ENCODE measurements at places on chromosomes 13 and 19.

GRCh38 chr13:36352350-36352749 lies 6.2 kb upstream of the SPART start:
- DNase-seq = no peak

- no peak for DNase-seq
These were observed 3.4 kb upstream of the FLT3LG start for GRCh38 chr19:49470615-49470978.

DNA sequence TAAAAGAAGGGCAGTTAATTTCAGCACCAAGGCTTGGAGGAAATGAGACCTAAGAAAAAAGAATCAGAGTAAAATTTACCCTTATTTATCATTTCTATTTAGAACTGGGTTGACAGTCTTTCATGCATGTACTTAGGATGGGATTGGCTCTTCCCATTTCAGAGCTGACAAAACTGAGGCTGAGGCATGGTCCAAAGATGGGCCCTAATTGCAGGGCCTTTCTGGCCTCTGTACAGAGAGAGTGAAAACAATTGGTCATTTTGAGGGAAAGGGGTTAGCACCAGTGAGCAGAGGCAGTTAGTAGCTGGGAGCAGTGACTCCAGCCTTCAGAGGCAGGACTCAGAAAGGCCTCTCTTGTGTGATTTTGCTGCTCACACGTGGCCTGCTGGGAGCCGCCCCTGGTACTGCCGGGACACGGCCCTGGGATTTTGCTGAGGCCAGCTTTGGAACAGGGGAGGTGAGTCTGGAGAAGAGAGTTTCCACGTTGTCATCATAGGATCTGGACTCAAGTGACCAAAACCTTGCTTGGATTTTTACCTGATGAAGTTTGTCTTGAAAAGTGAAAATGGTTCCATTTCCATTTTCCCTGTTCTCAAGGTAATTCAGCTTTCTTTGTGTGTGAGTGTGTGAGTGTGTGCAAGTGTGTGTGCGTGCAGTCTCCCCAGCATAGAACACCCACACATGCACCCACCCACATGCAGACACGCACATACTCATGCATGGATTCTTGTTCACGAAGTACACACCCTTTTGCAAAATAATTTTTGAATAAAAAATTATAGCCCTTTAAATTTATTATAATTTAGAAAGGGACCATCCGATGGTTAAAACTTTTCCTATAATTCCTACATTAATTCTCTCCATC lies at the start of gene ZNF536:
ZNF536 (plus strand) TSS at position 425 of the 865 bp plus-strand sequence. CDS start 71,179 bp downstream, outside the sequence.
- no peak for DNase-seq

- no peak for DNase-seq
These were observed 9.4 kb downstream of the NLRP7 start for GRCh38 chr19:54937926-54938325.

DNA sequence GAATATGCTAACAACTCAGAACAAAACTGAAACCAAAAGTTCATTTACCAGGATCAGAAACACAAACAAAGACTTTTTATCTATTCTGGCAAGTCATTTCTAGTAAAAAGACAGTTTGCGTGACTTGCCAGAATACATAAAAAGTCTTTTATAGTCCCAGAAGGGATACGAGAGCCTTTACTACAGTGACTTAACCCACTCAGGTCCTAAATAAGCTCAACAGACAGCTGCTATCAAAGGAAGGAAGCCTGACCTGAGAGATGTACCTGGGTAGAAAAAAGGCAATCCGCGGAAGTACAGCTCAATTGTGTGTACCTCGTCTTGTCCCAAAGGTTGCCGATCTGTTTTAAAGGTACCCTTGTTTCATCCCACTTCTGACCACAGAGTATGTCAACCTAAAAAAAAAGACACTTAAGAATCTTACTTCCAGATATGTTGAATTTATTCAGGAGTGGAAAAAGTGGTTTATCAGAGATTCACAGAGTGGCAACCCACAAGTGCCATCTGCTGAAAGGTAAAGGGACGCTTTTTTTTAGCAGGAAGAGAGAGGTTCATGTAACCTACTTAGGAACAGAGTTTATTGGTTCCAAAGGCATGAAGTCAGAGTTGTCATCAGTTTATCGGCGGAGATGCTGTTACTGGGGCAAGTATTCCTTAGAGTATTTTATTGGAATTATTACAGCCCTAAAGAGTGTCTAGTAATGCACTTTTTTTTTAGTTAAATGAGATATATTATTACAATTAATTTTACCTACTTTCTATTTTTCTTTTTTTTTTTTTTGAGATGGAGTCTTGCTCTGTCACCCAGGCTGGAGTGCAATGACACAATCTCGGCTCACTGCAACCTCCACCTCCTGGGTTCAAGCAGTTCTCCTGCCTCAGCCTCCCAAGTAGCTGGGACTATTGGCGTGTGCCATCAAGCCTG lies 69.7 kb upstream of the C1QTNF9B start:
- no peak for DNase-seq

- DNase-seq = peak; percentile 49
These were observed at the start of gene SLITRK5 for GRCh38 chr13:87671031-87671752. Gene SLITRK5, plus strand, starts transcription at chr13:87671371. Its CDS starts 4,018 bp downstream, at chr13:87675389.

GRCh38 chr19:344625-345319 lies at the start of gene MIER2:
Gene MIER2, minus strand, starts transcription at chr19:344796. Its CDS starts 14 bp downstream, at chr19:344782.
- peak; percentile 95 for DNase-seq

GRCh38 chr13:66532146-66532545 lies 698.0 kb downstream of the PCDH9 start:
- no peak for DNase-seq

DNA sequence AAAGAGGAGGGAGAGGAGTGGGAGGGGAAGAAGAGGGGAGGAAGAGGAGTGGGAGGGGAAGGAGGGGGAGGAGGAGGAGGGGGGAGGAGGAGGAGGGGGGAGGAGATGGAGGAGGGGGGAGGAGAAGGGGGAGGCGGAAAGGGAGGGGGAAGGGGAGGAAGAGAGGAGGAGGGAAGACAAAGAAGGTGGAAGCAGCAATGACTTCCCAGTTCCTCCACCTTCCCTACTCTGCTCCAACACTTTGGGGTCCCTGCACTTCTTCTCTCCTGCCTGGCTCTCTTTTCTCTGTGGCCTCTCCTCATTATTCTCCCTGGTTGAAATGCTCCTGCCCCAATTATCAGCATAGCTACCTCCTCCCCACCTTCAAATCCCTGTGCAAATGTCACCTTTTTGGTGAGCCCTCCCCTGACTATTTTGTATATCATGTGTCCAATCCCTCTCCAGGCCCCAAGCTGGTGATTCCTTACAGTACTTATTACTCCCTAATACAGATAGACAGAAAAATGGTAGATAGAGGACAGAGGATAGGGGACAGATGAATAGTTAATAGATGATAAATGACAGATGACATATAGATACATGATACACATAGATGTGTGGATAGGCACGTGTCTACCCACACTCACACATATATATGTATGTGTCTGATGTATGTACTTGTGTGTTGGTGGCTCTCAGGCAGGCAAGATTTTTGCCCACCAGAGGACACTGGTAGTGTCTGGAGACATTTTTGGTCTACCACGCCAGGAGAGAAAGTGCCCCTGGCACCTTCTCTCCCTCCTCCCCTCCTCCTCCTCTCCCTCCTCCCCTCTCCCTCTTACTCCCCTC lies 25.2 kb downstream of the NLRP9 start:
- no peak for DNase-seq

DNA sequence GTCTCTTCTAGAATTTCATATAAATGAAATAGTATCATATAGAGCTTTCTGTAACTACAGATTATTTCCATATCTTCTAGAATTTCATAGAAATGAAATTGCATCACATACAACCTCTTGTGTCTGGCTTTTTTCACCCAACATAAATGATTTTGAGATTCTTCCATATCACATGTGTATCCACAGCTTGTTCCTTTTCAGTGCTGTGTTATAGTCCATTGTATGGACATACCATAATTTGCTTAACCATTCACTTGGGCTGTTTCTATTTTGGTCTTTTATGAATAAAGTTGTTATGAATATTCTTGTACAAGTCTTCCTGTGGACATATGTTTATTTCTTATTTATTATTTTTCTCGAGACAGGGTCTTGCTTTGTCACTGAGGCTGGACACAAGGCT lies 11.7 kb downstream of the TPRX1 start:
- DNase-seq = no peak

- DNase-seq = no peak
These were observed 14.4 kb downstream of the FOXO1 start for GRCh38 chr13:40651866-40652587.

DNA sequence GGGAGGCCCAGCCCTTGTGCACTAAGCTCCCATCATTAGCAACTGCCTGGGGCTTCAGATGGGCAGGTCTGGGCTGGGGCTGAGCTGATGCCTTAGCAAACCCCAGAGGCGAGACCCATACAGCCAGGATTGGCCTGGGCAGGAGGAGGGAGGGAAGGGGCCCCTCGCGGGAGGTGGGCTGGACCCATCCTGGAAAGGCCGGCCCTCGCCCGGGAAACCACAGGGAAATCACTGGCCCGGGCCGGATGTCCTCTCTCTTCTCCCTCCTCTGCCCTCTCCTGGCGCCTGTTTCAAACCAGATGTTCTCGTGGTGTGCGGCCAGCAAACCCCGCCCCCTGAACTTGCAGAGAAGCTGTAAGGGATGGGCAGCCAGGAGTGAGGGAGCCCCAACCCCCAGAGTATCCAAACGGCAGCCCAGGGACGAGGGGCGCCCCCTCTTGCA lies 43.1 kb downstream of the TMEM255B start:
- peak; percentile 71 for DNase-seq

- DNase-seq = no peak
These were observed 17.4 kb upstream of the C13orf46 start for GRCh38 chr13:113991191-113991669.

- no peak for DNase-seq
These were observed 1.7 kb downstream of the ERCC5 start for GRCh38 chr13:102847272-102848234.

DNA sequence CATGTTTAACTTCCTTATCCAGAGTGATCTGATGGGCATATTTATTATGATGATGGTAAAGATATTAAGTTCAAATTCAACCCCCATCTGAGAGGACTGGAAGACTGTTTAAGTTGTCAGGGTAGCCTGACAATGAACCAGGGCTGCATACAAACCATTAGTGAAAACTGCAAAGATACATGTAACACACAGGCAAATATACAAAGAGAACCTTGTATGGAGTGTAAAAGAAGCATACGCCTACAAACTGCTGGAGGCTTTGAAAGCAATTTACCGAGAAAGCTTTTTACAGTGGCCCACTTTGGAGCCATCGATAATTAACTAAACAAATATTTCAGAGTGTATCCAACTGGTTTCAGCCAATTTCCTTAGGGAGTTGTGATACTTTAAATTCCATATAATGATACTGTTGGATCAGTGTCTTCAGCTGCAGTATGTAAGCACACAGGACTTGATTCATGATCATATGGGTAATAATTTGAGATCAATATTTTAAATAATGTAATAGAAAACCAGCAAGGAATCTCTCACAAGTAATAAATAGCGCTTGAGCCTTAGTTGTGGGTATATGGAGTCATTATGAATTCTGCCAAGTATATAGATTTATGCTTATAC lies 231.5 kb upstream of the SPRY2 start:
- no peak for DNase-seq

GRCh38 chr13:109712124-109712722 lies 74.2 kb downstream of the IRS2 start:
- DNase-seq = no peak

GRCh38 chr13:42064259-42064658 lies 15.8 kb downstream of the DGKH start:
- no peak for DNase-seq

GRCh38 chr13:33139780-33140535 lies 123.7 kb downstream of the KL start:
- DNase-seq = no peak

GRCh38 chr13:46388846-46389245 lies 1.8 kb upstream of the RUBCNL start:
- peak; percentile 46 for DNase-seq

GRCh38 chr13:36888645-36889044 lies 31.4 kb downstream of the SMAD9 start:
- no peak for DNase-seq

GRCh38 chr19:13640611-13641010 lies 123.7 kb upstream of the MRI1 start:
- no peak for DNase-seq

- no peak for DNase-seq
These were observed 140.2 kb downstream of the NUFIP1 start for GRCh38 chr13:44848920-44849676.

- DNase-seq = peak; percentile 91
These were observed 150.2 kb downstream of the NDFIP2 start for GRCh38 chr13:79631051-79631659.

- peak; percentile 2 for DNase-seq
These were observed 303.9 kb downstream of the SLITRK5 start for GRCh38 chr13:87975035-87975434.

GRCh38 chr19:47794526-47794925 lies 9.8 kb downstream of the TPRX1 start:
- no peak for DNase-seq

DNA sequence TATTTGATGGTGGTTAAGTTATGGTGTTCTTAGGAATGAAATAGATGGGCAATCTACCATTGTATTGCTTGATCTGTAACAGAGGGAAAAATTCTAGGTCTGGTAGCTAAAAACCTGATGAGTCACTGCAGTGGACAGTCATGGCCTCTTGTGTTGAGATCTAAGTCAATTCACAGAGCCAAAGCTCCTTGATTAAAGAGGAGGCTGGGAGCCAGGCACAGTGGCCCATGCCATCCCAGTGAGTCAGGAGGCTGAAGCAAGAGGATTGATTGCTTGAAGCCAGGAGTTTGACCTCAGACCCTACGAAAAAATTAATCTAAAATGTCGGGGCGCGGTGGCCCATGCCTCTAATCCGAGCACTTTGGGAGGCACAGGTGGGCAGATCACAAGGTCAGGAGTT lies 67.1 kb upstream of the KPNA3 start:
- DNase-seq = peak; percentile 55

Measured in RWPE1 (cell line).